Stomach (tissue), 19 donors: ENCODE measurements at places on chromosomes 12 and 14.

GRCh38 chr12:27667540-27667939 lies 28.7 kb upstream of the REP15 start:
- no peak for DNase-seq

GRCh38 chr14:95964901-95965300 lies 74.3 kb upstream of the C14orf132 start:
- DNase-seq: no peak

DNA sequence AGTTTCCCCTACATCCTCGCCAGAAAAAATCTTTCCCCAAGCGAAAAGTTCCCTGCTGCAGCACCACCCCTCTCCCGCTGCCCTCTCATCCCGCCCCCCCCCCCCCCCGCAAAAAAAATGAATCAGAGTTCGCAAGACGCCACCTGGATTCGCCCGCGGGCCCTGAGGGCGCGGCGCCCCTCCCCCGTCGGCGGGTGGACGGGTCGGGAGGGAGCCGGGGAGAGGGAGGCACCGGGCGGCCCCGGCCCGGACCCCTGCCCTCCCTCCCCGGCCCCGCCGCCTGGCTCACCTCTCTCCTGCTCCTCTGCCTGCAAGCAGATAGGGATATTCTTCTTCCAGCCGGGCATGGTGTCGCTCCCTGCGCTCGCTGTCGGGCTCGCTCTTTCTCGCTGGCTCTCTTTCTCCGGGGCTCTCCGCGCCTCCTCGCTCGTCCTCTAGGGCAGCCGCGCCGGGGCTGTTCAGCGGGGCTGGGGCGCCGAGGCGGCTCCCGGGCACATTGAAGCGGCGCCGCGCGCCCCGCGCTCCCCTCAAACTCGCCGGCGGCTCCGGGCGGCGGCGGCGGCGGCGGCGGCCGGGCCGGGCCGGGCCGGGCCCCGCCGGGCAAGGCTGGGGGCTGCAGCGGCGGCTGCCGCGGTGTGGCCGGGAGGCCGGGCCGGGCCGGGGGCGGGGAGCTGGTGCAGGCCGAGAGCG lies 200.3 kb upstream of the CAND1 start:
- peak; percentile 78 for DNase-seq

DNA sequence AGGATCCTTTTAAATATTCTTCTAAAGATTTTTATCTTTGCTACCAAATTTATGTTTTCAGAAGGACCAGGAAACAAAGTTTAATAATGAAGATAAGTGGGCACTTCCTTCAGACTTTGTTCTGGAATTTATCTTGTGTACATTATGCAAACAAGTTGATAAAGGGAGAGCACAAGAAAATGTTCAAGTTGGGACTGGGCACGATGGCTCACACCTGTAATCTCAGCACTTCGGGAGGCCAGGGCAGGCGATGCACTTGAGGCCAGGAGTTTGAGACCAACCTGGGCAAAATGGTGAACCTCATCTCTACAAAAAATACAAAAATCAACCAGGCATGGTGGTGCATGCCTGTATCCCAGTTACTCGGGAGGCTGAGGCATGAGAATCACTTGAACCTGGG lies 4.6 kb downstream of the PLBD1 start:
- peak; percentile 46 for DNase-seq

DNA sequence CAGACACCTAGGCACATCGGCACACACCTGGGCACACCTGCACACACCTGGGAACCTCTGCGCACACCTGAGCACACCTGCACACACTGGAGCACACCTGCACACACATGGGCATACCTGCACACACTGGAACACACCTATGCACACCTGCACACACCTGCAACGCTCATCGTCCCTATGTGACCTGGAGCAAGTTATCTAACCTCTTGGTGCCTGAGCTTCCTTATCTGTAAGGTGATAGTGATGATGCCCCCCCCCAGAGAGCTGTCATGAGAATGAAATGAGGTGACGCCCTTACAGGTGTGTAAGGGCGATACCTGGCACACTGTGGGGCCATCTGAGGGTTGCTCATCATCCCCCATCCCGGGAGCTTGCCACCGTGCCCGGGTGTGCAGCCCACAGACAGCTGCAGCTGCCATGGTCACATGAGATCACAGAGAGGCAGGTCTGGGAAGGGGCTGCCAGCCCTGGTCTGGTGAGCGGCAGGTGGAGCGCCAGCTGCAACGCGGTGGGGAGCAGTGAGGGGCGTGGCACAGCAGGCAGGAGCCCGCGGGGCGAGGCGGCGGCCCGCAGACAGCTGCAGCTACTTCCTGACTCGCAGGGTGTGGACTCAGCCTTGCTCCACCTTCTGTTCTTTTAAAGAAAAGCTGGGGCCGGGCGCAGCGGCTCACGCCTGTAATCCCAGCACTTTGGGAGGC lies 59.9 kb upstream of the FBRSL1 start:
- peak; percentile 91 for DNase-seq

GRCh38 chr14:71372411-71372838 lies 465.2 kb downstream of the PCNX1 start:
- peak; percentile 44 for DNase-seq

DNA sequence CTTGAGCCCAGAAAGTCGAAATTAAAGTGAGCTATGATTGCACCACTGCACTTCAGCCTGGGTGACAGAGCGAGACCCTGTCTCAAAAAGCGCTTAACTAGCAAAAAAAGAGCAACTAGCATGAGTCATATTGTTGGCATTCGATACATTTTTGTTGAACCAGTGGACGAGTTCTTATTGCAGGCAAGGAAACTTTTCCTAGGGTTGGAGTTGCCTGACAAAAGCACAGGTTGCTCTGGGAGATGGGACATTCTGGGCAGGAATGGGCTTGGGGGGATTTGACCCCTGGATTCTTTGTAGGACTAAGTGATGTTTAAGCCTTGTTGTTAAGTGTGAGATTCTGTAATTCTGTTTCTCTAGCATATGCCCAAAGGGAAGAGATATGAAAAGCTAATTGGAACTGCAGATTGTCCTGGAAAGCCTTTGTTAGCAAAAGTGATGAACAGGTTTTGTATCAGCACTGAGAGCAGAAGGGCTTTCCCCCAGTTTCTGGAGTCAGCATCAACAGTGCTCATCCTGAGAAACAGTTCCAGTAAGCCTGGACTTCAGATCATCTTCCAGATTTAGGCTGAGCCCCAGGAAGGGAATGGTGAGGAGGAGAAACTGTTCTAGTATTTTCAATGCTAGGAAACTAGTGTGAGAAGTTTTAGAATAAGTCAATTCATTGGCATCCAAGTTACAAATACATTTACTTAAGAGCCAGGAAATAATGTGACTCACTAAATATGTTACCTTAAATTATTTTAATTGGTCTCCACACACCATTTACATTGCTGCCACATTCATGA lies 123.1 kb downstream of the SRGAP1 start:
- no peak for DNase-seq

GRCh38 chr14:105267820-105268548 lies 19.7 kb downstream of the BTBD6 start:
- no peak for DNase-seq

GRCh38 chr12:33546004-33546403 lies 106.4 kb upstream of the SYT10 start:
- no peak for DNase-seq

- DNase-seq: no peak
Observed at GRCh38 chr14:104446611-104447010, 133.0 kb upstream of the C14orf180 start.

DNA sequence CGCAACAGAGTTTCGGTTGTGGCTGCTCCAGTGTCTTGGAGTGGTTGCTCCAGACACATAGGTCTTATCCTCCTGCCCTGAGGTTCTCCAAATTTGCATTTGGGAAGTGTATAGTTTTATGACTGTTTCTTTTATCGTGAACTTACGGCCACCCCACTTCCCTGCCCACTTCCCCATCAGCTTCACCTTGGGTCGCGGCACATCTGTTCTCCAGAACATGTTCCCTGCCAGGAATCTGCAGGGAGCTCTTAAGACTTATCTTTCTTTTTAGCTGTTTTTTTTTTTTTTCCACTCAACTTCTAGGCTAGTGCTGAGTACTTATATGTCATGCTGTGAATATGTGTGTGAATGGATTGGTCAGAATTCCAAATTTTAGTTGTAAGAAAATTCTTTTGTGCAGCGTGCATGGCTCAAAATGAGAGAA lies 75.4 kb downstream of the ETV6 start:
- DNase-seq: no peak

- no peak for DNase-seq
Observed at GRCh38 chr12:56546680-56547079, 25.1 kb downstream of the RBMS2 start.

DNA sequence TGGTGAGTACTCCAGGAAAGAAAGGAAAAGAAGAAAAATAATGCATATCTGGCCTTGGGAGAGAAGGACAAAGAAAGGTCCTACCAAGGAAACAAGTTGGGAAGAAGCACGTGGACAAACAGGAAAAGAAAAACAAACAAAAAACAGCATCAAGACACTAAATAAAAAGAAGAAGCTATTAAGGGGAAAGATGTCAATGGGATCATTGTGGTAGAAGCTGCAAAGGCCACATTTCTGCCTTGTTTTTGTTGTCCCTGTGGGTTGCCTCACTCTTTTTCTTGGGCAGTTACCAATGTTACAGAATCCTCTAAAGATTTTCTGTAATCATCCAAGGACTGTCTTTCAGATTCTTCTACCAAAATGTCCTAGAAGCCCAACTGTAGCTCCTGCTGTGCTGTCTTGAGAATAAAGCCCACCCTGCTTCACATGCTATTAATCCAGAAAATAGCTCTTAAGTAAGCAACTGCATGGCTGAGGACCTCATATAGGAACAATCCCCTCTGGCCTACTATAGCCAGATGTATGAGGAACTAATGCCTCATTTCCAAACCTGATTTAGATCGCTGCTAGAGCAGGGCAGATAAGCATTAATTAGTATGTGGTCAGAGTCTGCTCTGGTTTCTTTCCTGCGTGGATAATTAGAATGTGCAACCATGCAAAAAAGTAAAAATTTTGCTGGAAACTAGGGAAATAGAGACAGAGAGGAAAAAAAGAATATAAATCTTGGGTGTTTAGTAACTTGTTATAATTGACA lies 10.2 kb upstream of the CPNE8 start:
- no peak for DNase-seq

- no peak for DNase-seq
Observed at GRCh38 chr14:40280652-40281051, 848.4 kb upstream of the FBXO33 start.

DNA sequence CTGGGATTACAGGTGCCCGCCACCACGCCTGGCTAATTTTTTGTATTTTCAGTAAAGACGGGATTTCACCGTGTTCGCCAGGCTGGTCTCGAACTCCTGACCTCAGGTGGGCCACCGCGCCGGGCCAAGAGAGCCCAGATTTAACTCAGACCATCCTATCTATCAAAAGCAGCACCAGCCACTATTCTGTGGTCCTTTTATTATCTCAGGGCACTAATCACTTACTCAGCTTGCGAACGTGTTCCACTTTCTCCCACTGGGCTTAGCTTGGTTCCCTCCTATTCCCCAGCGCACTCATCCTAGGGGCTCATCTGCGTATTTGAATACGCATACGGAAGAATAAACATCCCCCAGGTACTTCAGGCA lies 16.2 kb upstream of the AACS start:
- DNase-seq: no peak

DNA sequence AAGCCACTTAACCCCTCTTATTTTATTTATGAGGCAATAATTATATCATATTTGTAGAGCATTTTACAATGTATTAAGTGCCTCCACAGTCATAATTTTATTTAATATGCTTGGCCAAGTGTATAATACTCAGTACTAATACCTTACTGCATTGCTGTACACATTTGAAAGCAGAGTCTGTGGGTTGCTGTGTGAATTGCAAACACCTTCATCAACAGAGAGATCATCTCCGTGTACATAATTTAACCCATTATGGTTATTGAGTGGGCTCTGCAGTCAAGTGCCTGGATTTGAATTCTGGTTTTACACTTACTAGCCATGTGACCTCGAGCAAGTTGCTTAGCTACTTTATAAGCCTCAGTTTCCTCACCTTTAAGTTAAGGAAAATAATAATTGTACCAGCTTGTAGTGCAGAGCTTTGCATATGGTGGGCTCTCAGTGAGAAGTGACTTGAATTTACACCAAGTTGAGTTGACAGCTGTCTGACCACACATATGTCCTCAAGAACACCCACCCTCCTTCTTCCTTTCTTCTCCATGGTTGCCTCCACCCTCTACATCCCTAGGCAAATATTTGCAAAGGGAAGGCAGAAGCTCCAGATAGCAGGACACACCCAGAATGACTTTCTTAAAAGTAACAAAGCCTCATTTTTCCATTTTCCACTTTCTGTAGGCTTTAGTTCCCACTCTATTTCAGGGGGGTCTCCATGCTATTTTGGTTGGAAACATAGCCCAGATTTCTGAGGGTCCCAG lies 12.3 kb downstream of the CRACR2A start:
- no peak for DNase-seq

- DNase-seq: no peak
Observed at GRCh38 chr12:121388421-121388981, 11.4 kb upstream of the RNF34 start.

DNA sequence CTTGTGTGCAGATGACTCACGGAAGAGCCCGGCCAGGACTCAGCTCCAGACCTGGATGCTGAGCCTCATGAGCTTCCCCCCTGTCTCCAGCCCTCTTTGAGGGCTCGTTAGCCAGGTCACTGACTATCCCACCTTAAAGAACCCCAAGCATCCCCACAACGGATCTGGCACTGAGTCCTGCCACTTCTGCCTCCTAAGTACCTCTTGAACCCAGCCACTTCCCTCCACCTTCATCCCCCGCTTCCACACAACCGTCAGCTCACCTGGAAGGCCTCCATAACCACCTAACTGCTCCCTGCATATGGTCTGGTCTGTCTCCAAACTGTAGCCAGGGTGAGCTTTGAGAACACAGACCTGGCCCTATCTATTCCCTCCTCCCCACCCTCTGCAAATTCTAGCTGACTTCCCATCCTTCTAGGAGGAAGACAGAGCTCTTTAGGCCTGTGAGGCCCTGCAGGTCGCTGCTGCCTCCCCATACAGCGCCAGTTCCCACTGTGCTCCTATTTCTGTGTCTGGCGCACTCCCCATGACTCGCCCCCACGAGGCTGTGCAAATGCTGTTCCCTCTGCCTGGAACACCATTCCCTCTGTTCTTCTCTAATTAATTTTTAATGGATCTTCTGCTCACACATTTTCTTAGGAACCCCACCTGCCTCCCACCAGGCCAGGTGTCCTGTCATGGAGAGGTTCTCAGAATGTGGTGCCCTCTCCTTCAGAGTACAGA lies 2.9 kb upstream of the HSP90AA1 start:
- DNase-seq: no peak

DNA sequence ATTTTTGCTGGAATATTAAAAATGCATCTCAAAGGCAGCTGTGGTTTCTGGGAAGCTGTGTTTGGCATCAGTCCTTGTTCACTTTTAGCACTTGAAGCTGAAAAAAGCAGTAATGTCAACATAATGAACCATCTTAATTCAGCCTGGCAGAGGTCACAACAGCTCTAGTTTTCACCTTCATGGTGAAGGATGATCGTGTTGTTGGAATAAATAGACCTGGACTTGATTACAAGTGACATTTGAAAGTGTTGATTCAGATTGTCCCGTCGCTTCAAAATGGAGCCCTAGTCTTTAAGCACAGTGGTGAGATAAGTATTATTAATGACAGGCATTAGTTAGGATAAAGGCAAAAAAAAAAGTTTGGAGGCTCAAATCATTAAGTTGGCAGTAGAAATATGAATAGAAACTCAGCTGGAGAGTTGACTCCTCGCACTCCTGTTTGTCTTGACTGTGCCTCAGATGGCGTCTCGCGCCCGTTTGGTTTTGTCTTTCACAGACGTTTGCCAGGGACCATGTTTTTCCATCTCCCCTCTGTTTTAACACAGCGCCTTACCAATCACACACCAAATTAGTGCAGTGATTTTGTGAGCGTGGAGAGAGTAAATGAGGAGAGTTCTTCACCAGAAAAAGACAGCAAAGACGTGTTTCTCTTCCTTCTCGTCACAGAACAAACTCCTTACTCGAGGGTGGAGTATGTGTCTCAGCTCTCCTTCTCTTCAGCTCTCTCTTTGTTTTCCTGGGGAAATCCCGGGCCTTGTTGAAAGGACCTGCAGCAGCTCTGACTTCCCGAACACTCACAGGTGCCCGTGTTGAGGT lies 53.4 kb upstream of the MMP17 start:
- DNase-seq: no peak
